ENCODE measurements at places on chromosomes 5 and 9.

GRCh38 chr5:140000332-140000731 lies 42.8 kb downstream of the NRG2 start:
- no peak for DNase-seq

GRCh38 chr5:131282235-131282634 lies 18.4 kb downstream of the CDC42SE2 start:
- no peak for DNase-seq

- DNase-seq: no peak
Measured at GRCh38 chr9:84592918-84593317, 76.6 kb upstream of the NTRK2 start.

GRCh38 chr5:173411791-173412555 lies 83.8 kb upstream of the STC2 start:
- DNase-seq: no peak

DNA sequence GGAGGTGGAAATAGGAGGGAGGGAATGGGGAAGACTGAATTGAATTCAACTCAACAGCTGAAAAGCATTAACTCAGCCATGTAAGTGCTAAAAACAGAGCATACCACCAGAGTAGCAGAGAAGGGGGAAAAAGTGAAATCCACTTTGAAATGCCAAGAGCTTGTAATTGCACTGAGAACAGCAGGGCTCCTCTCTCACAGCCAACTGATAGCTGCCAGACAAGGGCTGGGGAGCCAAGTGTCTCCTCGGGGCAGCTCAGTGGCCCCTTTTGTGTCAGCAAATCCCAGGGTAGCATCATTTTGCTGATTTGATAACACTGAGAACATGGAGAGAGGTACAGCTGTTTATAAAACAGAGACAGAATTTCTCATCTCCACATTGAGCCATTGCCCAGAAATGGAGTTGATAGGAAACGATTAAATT lies 182.5 kb downstream of the FRMD3 start:
- no peak for DNase-seq

GRCh38 chr5:144013816-144014215 lies 156.6 kb downstream of the YIPF5 start:
- DNase-seq: no peak

GRCh38 chr5:119327018-119327417 lies 28.8 kb upstream of the TNFAIP8 start:
- no peak for DNase-seq

DNA sequence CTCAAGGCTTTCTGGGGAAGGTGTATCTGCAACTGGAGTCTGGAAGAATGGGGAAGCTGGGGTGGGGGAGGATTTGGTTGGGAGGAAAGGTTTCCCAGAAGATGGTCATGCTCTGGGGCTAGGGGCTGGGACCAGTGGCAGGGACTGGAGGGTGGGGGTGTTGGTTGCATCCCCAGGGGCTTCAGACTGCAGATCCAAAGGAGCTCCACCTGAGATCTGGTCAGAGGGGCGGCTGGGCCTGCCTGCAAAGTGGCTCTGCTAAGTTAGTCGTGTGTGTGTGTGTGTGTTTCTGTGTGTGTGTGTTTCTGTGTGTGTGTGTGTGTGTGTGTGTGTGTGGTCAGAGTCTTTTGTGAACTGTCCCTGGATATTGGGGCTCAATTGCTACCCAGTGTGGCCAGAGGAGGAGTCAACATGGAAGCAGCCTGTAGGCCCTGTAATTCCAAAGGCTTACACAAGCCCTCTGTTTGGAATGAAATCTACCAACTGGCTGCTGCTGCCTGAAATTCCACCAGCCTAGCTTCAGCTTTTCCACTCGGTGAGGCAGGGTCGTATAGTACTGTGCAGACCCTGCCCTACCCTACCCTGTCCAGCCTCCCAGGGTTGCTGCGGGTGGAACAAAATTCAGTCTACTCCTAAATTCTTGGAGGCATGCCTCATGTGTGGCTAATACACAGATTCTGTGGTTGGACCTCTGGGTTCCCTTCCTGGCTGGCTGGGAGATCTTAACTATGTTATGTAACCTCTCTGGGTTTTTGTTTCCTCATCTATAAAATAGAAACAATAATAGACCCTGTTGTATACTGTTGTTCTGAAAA lies 12.5 kb upstream of the SYNPO start:
- DNase-seq: no peak

DNA sequence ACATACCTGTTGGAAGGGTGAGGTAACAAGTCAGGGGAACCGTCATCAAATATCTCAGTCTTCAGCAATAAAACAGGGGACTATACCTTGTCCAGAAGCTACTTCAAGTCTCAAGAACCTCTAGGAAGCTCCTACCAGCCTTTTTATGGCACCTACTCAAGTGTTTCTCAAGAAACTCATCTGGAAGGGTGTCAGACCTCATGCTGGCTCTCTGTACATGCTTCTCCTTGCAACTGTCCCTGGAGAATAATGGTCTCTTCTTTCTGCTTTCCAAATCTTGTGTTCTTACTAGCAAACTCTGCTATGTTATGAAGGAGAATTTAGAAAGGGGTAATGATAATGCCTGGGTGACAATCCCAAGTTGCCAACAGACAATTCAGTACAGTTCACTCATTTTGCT lies 8.3 kb upstream of the PTAR1 start:
- no peak for DNase-seq

GRCh38 chr5:36883894-36884462 lies 7.4 kb downstream of the NIPBL start:
- DNase-seq: no peak

DNA sequence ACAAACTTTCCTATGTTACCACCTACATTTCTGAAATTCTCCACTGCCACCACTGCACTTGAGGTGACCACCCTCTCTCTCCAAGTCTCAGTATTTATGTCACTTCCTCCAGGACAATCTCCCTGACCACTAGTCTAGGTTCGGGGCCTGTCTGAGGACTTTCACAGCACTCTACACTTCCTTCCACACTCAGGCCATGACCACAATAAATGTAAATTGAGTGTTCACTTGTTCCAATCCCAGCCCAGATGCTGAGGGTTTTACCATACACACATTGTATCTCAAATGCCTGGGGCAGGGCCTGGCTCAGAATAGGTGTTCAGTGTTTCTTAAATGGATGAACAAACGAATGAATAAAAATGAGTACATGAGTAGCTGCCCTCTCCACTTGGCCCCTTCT lies 26.9 kb upstream of the CCNG1 start:
- DNase-seq: no peak

GRCh38 chr9:91395106-91395552 lies 28.5 kb downstream of the NFIL3 start:
- DNase-seq: no peak

DNA sequence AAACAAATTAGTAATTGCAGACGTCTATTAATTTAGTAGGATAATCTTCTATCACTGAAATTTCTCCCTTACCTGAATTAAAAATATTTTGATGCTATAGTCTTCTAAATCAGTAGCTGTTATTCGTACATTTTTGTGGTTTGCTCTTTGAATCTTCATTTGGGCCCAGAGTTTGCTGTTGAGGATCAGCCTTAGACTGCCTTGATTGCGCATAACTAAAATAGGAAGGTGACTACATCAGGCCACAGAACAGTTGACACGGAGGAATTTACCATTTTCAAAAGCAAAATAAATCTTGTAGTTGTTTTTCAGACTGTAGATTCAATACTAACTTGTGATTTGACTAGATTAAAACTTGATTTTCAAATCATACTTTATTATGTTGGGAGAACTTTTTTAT lies 11.8 kb upstream of the NADK2 start:
- DNase-seq: no peak

DNA sequence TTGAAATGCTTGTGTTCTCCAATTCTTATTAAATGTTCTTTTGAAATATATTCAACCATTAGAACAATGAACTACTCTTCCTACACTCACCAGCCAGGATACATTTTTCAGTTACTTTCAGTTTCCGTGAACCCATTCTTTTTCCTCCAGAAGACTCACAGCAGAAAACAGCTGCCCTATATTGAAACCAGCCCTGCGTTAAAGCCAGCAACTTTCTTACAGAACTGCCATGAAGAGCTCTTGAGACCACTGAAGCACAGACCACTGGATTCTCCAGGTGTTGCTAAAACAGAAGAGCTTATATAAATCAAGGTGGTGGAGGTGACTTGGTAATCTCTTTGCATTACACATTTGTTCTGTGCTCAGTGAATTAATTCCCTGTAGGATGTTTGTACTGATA lies 365.9 kb upstream of the C9orf72 start:
- DNase-seq: no peak

DNA sequence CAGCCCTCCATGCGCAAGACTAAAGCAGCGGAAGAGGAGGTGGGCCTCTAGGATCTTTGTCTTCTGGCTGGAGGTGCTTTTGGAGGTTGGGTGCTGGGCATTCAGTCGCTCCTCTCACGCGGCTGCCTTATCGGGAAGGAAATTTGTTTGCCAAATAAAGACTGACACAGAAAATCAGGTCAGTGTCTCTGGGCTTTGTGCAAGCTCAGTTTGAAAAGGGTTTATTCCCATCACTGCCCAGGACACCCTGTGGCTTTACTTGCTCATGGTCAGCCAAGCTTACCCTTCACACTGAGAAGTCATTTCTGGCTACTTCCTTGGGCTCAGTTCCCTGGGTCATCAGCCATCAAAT lies 10.5 kb downstream of the SLC2A8 start:
- no peak for DNase-seq

GRCh38 chr5:59817536-59817935 lies 76.0 kb downstream of the PDE4D start:
- DNase-seq: no peak

DNA sequence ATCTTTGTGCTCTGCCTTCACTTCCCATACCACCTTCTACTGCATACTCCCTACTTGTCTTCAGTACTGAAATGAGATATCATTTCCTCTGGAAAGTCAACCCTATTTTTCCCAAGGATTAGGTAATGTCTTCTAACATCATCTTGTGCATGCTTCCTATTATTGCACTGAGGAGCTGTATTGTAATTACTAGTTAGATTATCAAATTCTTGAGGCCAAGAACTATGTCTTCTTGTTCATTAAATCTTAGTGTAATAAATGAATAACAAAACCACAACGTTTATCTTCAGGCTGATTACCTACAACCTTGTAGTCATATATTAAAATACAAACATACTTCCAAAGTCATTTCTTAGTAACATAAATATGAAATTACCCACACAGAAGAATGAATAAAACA lies 87.9 kb upstream of the POU5F2 start:
- no peak for DNase-seq

GRCh38 chr5:61586096-61587084 lies 254.3 kb downstream of the ZSWIM6 start:
- no peak for DNase-seq

GRCh38 chr5:73302797-73303147 lies 129.8 kb downstream of the TMEM174 start:
- DNase-seq: no peak

GRCh38 chr9:121604242-121604641 lies 47.2 kb upstream of the DAB2IP start:
- no peak for DNase-seq

- DNase-seq: no peak
Measured at GRCh38 chr5:128378632-128379031, 159.4 kb downstream of the FBN2 start.

- no peak for DNase-seq
Measured at GRCh38 chr5:135471726-135472125, 19.6 kb upstream of the TIFAB start.

- DNase-seq: no peak
Measured at GRCh38 chr5:67299231-67299735, 102.7 kb upstream of the CD180 start.

DNA sequence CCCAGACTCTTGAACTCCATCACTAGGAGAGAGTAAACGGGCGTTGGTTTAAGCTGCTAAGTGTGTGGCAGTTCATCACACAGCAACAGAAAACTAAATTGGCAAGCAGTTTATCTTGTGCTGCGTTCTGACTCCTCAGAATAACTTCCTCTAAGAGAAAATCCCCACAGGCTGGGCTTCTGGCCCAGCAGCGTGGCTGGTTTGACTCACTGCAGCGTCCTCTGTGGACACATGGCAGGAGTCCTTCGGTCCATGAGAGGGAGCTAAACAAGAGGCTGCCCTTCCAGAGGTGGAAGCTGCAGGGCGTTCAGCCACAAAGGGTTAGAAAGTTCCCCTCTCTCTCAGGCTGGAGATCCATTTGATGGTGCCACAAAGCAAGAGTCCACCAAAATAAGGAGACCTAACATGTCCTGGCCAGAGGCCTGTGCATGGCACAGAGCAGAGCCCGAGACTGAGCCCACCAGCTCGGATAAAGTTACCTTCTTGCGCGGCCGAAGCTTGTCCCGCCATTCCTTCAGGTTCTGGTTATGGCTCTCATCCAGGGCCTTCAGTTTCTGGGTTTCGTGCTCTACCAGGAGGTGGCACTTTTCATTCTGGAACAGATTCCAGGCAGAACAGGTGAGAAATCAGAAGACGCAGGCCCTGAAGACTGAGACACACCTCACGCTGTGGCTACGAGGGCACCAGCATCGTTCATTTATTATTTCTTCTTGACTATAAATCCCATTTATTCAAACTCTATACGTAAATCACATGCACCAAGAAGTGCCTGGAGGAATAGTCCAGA lies 46.2 kb upstream of the FBXW11 start:
- DNase-seq: no peak

DNA sequence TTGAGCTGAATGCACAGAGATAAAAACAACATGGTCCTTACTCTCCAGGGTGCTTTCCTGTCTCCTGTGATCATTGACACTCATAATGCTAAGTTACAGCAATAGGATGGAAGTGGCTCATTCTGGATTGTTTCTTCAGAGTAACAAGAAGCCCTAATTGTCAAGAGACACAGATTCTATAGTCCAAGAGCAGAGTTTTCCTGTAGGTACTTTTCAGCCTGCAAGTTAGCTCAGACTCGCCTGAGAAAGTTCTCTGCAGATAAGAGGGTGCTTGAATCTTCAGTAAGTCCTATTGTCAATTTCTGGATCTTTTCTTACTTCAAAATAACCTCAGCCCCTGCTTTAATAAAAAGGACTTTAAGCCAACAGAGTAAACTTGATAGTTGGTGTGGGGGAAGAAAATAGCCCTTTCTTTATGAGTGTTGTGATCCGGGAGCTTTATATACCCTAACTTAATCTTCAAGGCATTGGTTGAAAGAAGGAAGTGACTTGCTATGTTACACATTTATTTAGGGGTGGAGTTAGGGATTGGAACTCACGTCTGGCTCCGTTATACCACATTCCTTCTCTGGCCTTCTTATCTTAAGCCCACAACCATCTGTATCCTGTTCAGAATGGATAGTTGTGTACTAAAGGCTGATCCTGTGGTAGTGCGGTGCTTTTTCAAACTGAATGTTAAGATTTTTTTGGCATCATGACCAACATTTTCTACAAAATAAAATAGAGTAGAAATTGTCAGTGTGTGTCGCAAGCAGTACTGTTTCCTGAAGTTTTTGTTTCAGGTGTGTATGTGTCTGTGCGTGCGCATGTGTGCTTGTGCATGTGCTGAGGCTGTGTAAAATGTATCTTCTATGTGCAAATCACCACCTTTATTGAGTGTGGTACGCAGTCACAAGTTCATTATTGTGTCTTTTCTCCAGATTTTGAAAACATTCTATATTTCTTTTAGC lies 173.9 kb downstream of the WDR70 start:
- no peak for DNase-seq

DNA sequence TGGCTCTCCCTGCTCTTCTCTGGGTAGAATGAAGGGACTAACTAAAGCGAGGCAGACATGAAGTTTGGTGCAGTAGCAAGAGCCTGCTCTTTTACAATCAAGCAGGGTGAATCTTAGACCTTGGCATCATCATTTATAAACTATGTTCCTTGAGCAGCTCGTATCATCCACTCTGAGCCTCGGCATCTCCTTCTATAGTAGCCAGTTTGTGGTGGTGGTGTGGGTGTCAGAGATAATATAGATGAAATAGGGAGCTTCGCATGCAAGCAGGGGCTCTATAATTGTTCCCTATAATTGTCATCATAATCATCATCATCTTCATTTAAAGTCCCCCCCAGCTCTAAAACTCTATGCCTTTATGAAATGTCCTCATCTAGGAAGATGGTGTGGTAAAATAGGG lies 72.5 kb upstream of the SAP30L start:
- DNase-seq: no peak

GRCh38 chr5:144567421-144567780 lies 396.7 kb downstream of the KCTD16 start:
- DNase-seq: no peak

Measured in stimulated activated CD4-positive, alpha-beta T cell treated with anti-CD3 and anti-CD28 coated beads, TNF-alpha, amount 100 ng/mL, for 4 hours (primary cell).